CD4-positive, alpha-beta memory T cell (primary cell): ENCODE measurements at places on chromosomes 2 and 18. TPM values are rescaled to one million over a fixed set of nuclear protein-coding genes. Genes with fewer than 3 reads are reported as not detected.

The CRACDL gene
- polyA plus RNA-seq = 1.3 TPM

The OTOS gene
- polyA plus RNA-seq = not detected

The CYTIP gene
- polyA plus RNA-seq = 176 TPM

The CCDC102B gene
- 3.7 TPM for polyA plus RNA-seq

The SERPINB4 gene
- not detected for polyA plus RNA-seq

The IMPACT gene
- 20.9 TPM for polyA plus RNA-seq

The IL18R1 gene
- 12.4 TPM for polyA plus RNA-seq

The CHN1 gene
- 15.3 TPM for polyA plus RNA-seq

The FAM168B gene
- 17.4 TPM for polyA plus RNA-seq

The ANKRD30B gene
- polyA plus RNA-seq = 0.07 TPM

The FAM237A gene
- polyA plus RNA-seq = not detected
